CD4-positive, alpha-beta memory T cell (primary cell): ENCODE measurements at places on chromosomes 4 and X. TPM values are rescaled to one million over a fixed set of nuclear protein-coding genes. Genes with fewer than 3 reads are reported as not detected.
A peak's percentile ranks its signal among the peaks of the same experiment; 100 is the strongest.

DNA sequence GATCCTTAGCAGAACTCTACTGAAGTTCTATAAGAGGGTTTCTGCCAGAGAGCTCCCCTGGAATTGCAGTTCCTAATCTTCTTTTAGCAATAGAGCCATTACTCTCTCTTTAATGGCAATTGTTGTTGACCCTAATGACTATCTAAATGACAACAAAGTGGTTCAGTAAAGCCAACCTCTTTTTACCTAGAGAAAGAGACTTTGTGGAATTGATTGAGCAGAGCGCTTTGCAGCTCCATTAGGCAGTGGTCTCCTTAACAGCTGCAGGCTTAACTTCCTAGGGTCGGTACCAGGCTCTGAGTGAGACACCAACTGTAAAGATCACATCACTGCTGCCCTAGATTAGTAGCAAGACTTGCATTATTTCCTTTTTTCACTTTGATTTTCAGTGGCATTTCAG is 1472.9 kb upstream of the TENM3 start:
- no peak for DNase-seq

DNA sequence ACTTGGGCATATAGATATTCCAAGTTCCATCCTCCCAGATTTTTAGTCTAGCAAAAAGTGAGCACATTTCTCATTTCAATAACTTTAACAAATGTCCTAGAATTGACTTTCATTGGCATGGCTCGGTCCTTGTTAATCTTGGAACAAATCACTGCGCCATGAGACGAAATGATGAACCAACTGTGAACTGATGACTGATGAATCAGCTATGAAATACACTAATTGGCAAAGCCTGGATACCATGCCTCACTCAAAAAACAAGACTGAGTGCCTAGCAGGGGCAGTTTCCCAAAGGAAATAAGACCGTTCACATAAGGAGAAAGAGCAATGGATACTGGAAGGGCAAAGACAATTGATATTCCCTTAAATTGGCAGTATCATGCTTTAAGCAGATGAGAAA is 248.6 kb upstream of the VEGFC start:
- DNase-seq = no peak

DNA sequence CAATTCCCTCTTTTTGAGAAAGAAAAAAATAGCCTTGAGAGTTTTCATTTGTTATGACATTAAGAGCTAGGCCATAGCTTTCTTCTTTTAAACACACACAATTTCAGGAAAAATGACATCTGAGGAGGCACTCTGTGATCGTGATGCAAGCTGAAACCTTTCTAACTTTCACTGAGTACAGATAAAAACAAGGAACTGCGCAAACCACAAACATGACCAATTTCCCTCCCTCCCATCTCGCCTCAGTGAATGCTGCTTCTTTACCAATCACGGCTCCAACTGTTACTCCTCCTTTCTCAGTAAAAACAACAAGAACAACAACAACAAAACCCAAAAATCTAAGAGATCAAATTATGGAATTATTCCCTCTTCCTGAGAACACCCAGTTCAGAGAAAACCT is 626.8 kb downstream of the TLL1 start:
- no peak for DNase-seq

DNA sequence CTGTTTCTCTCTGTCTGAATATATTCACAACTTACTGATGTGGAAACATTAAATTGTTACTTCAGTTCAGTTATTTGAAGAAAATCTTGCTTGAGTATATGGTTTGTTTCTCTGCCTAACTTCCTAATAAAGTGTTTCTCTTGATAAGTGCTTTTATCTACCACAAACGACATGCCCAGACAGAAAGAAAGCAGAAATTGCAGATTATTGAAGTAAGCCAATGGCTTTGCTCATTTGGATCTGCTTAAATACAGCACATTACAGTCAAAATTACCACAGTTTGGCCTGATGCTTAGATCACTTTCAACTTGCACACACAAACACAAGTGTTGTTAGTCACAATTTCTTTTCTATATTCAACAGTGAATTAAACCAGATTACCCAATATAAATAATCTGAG is 68.0 kb downstream of the ATOH1 start:
- no peak for DNase-seq

GRCh38 chrX:23749576-23749975 is 6.5 kb upstream of the ACOT9 start:
- DNase-seq = no peak

DNA sequence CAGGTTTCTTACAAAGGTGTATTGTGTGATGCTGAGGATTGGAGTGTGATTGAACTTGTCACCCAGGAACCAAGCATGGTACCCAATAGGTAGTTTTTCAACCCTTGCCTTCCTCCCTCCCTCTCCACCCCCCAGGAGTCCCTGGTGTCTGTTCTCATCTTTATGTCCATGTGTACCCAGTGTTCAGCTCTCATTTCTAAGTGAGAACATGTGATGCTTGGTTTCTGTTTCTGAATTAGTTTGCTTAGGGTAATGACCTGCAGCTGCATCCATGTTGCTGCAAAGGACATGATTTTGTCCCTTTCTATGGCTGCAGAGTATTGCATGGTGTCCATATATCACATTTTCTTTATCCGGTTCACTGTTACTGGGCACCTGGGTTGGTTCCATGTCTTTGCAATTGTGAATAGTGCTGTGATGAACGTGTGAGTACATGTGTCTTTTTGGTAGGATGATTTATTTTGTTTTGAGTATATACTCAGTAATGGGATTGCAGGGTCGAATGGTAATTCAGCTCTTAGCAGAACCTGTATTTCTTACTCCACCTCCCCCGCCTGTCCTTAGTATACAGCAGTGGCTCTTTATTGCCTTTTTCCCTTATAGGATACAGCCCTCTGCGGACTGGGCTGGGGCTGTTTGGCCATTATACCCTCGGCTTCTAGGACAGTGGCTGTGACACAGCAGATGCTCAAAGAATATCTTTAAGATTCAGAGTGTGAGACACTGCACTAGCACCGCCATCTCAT is 145.4 kb downstream of the PTTG2 start:
- DNase-seq = no peak

DNA sequence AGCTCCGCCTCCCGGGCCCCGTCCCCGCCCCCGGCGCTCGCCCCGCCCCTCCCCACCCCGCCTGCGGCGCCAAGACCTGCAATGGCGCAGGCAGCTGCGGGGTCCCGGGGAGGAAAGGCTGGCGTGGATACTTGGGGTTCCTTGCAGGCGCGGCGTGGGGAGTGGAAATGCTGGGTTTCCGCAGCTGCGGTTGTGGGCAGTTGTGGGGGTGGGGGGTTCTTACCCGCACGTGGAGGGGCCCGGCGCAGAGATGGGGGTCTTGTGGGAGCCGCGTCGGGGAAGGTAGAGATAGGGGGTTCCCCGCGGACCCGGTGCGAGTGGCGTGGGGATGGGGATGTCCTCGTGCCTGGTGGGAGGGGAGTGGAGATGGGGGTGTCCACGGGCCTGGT is 680 bp upstream of the ASMTL start:
- peak; percentile 83 for DNase-seq

DNA sequence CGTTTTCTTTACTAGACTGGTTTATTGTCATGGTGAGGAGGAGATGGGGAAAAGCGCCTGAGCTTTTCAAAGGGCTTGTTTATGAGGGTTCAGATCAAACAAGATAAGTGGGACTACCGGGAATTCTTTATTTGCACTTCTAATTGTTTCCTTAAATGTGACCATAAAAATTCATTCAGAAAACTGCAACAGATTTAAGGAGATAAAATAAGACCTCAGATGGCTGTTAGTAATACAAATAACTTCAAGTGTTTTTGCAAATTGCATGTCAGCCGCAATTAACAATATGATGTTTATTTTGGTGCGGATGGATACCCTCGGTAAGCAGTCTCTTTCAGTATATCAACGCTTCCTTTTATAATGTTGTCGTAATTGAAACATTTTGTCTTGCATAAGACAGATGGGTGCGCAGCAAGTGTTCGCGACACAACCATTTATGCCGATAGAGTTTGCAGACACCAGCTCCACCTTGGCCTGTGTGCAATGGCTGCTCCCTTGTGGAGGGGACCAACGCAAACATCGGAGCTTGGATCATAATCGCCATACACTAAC is 151.0 kb downstream of the C4orf33 start:
- DNase-seq = no peak

GRCh38 chr4:72631296-72631695 is 62.3 kb upstream of the ADAMTS3 start:
- no peak for DNase-seq

DNA sequence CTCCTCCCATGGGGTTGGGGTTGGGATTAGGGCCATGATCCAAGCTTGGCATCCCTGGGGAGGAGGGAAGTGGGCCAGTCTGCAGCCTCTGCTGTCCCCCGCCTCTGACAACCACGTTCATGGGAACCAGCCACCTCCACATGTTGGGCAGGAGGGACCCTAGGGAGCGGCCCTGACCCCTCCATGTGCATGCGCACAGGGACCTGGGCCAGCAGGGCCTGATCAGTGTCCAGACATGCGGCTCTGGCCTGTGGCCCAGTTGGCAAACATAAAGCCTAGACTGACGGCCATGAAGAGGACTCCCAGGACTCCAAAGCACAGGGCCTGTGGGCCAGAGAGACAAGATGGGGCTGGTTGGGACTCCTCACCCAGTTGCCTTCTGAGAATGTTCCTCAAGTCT is 11.3 kb downstream of the SLC38A5 start:
- no peak for DNase-seq

DNA sequence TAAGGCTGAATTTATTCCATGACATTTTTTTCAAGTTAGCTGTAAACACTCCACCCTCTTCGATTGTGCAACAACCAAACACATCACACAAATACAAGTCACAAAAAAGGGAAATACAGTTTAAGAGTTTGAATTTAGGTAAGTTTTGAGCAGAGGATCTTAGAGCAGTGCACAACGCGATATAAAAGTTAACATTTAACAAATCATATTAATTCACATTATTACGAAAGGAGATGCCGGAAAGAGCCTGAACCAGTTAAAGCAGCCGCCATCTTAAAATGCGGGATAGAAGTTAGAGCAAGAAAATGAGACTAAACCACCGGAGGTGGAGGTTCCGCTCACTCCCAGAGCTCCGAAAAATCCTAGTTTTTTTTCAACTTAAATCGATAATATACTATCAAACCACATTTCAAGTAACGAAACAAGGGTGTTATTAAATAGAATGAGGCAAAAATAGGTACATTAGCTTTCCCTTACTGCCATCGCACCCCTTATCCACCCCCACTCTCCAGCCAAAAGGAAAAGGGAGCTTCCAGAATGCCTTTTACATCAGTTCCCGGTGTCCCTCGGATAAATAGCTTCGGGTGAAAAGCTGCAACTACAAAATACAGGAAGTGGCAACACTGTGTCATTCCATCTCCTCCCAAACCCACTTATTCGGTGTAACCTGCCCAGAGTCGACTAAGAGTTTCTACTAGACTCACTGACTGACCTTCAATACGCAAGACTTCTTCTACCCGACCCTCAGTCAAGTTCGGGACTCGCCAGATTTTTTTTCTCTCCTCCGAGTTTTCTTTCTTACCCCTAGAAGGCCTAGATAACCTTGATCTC is 1.9 kb downstream of the UBE2D3 start:
- DNase-seq = peak; percentile 51

GRCh38 chr4:127559981-127560380 is 72.8 kb upstream of the INTU start:
- no peak for DNase-seq

GRCh38 chr4:153661215-153661822 is 22.8 kb upstream of the TLR2 start:
- DNase-seq = no peak

DNA sequence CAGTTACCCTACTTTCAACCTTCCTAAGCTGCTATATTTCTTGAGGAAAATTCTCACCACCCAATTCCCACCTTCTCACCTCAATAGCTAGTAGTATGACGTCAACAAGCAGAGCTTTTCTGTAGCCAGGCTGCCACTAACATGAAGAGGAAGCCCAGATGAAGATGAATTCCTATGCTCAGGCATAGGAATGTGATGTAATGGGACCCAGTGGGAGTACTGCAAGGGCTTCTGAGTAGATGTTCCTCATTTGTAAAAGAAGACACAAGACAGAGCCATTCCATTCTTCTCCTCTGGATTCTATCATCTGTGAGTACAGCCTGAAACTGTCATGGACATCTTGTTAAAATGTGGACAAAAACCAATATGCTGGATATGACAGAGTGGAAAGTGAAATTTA is 81.6 kb upstream of the KLF3 start:
- DNase-seq = no peak

DNA sequence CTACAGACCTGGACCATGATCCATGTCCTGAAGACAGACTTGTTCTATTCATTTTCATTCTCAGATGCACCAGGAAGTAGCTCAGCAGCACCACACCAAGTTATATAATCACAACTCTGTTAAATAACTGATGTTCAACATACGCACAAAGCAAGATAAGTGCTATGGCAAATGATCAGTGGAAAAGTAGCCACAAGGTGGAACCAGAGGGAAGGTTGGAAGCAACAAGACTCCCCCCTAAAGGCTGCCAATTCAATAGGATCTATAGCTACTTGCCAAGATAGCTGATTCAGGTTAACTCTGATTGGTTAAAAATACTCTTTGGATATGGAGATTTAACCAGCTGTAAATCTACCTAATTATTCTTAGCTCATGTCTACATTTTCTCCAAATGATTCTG is 23.7 kb upstream of the FAM47B start:
- DNase-seq = no peak

DNA sequence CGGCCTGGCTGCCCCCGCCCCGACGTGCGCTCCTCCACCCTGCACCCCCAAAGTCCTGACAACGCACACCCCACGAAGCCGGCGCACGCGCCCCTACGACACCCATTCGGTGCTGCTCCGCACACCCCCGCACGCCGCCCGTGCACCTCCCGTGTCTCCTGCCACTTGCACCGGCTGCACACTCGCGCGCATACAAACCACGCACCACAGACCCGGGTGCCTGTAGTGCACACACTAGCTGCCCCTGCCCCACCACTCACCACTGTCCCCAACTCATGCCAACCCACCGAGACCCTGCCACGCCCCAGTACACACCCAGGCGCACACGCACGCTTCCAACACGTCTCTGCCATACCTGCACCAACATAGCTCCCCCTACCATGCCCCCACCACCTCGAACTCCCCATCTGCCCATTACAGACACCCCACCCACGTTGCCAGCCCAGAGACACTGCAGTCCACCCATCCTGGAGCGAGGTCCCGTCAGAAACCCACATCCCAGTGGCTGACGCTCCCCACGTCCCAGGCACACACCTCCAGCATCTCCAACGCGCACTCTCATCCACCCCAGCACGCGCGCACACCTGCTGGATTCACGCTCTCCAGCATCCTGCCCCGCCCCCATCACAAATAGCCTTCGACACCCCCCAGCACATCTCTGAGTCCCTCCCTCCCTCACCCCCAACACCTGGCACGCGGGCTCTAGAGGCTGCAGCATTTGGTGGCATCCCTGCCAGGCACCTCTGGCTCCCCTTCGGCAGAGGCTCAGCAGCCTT is 4.2 kb upstream of the DUSP9 start:
- no peak for DNase-seq

- DNase-seq = no peak
Observed at GRCh38 chrX:101108284-101108683, 10.3 kb downstream of the CENPI start.

Gene PLP1
- total RNA-seq = not detected

Gene MAGEA2
- total RNA-seq = not detected

Gene TRIML2
- not detected for total RNA-seq
